Lower lobe of right lung (tissue), 2 donors: ENCODE measurements at places on chromosomes 7 and 10.

DNA sequence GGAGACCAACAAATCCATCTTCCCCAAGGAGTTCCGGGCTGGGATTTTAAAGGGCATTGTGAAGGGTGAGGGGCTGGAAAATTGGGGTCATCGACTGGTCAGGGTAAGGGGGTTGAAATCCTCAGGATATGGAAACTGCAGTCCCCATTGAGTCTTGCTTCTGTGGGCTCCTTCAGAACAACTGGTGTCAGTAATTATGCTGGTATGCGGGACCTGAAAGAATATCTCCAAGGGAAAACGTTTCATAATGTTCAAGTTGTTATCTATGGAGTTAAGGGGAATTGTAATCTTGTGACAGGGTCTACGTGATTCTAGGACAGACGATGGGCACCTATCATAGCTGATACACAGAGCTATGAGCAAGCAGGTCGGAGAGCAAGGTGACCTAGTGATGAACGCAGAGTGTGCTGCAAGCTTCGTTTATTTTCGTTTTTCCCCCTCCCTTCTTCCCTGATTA lies 494 bp upstream of the RHBDD2 start:
- peaks cover 31% of the 10 kb centered on the region for H3K36me3 ChIP-seq
- H3K27ac ChIP-seq = peak overlapping the region; percentile 91
- no peaks in the 10 kb centered on the region for H3K27me3 ChIP-seq
- peak overlapping the region; percentile 93 for H3K4me3 ChIP-seq
- no peak for DNase-seq
- H3K4me1 ChIP-seq = peaks cover 37% of the 10 kb centered on the region

- no peaks in the 10 kb centered on the region for H3K27me3 ChIP-seq
- DNase-seq = no peak
- H3K4me3 ChIP-seq = no peak overlapping the region
- peak overlapping the region; percentile 6 for H3K27ac ChIP-seq
- H3K4me1 ChIP-seq = peaks cover 58% of the 10 kb centered on the region
- no peaks in the 10 kb centered on the region for H3K36me3 ChIP-seq
Measured at GRCh38 chr7:112159351-112159750, 46.8 kb downstream of the DOCK4 start.

GRCh38 chr10:44466236-44466635 lies 81.3 kb upstream of the CXCL12 start:
- H3K27me3 ChIP-seq = peaks cover 3% of the 10 kb centered on the region
- H3K36me3 ChIP-seq = no peaks in the 10 kb centered on the region
- no peak for DNase-seq
- H3K4me1 ChIP-seq = no peaks in the 10 kb centered on the region

- peak; percentile 53 for DNase-seq
- peak overlapping the region; percentile 72 for H3K27ac ChIP-seq
- H3K4me3 ChIP-seq = peak overlapping the region; percentile 52
- peaks cover 5% of the 10 kb centered on the region for H3K27me3 ChIP-seq
Measured at GRCh38 chr7:134891262-134891695, 95.0 kb upstream of the AGBL3 start.

DNA sequence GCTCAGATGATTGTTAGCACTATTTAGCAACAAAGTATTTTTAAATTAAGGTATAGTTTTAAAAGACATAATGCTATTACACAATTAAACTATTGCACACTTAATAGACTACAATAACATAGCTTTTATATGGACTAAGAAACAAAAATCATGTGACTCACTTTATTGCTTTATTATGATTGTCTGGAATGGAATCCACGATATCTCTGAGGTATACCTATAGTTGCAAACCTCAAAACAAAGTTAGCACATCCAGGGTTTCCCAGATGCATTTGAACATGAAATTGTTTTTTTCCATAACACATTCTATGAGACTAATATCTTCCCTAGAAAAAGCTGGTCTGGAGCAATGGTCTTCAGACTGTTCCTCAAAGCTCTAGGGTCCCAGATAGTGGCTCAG lies 18.3 kb upstream of the RPEL1 start:
- no peaks in the 10 kb centered on the region for H3K36me3 ChIP-seq
- H3K27me3 ChIP-seq = no peaks in the 10 kb centered on the region
- H3K4me1 ChIP-seq = peaks cover 20% of the 10 kb centered on the region
- H3K27ac ChIP-seq = no peak overlapping the region
- no peak for DNase-seq

- DNase-seq = no peak
- H3K4me1 ChIP-seq = peaks cover 14% of the 10 kb centered on the region
- no peaks in the 10 kb centered on the region for H3K36me3 ChIP-seq
Measured at GRCh38 chr10:103859161-103860086, 4.0 kb upstream of the SH3PXD2A start.

DNA sequence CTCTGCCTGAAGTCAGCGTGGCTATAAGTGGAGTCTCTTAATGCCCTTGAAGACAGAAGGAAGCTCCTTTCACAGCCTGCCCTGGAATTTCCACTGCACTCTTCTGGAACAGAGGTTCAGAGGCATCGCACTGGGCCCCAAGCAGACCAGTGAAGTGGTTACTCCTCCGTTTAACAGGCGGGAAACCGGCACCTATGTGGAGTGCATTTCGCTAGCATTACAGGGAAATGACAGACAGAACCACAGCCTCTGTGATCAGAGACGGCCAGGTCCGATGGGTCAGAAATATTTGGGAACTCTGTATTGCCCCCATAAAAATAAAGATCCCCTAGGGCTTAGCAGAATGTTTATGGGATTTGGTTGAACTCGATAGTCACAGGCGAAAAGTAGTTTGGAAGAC lies 406.9 kb upstream of the PRKCQ start:
- no peak overlapping the region for H3K4me3 ChIP-seq
- H3K36me3 ChIP-seq = no peaks in the 10 kb centered on the region
- no peak for DNase-seq
- H3K27me3 ChIP-seq = no peaks in the 10 kb centered on the region

DNA sequence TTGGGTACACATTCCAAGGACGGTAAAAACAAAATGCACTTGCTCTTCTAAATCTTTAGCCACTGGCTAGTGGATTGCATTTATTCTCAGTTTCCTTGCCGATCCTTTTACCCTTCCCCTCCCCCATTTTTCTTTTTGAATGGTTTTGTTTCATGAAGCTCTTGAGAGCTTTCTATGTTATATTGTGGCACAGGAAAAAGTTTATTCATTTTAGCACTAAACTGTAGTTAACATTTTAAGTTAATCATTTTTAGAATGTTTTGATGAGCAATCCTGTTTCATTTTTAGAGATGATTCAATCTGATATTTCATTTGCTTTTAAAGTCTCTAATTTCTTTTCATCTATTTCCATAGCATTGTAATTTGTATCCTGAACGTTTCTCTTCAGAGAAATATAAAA lies 24.0 kb downstream of the ZEB1 start:
- no peak for DNase-seq
- no peaks in the 10 kb centered on the region for H3K27me3 ChIP-seq
- H3K4me1 ChIP-seq = peaks cover 13% of the 10 kb centered on the region
- no peaks in the 10 kb centered on the region for H3K36me3 ChIP-seq
- no peak overlapping the region for H3K27ac ChIP-seq
- H3K4me3 ChIP-seq = no peak overlapping the region

DNA sequence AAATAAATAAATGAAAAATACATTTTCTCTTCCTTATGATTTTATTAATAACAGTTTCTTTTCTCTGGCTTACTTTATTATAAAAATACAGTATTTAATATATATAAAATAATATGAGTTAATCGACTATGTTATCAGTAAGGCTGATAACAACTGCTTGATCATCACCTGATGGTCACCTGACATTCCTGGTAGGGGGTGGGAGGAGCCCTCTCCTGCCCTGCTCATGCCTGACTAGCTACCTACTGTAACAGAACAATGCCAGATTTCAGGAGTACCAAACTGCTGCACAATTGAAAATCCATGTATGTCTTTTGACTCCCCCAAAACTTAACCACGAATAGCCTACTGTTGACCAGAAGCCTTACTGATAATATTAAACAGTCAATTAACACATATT lies 1.3 kb upstream of the APBB1IP start:
- peaks cover 12% of the 10 kb centered on the region for H3K27me3 ChIP-seq
- no peaks in the 10 kb centered on the region for H3K36me3 ChIP-seq
- H3K27ac ChIP-seq = no peak overlapping the region
- DNase-seq = no peak

DNA sequence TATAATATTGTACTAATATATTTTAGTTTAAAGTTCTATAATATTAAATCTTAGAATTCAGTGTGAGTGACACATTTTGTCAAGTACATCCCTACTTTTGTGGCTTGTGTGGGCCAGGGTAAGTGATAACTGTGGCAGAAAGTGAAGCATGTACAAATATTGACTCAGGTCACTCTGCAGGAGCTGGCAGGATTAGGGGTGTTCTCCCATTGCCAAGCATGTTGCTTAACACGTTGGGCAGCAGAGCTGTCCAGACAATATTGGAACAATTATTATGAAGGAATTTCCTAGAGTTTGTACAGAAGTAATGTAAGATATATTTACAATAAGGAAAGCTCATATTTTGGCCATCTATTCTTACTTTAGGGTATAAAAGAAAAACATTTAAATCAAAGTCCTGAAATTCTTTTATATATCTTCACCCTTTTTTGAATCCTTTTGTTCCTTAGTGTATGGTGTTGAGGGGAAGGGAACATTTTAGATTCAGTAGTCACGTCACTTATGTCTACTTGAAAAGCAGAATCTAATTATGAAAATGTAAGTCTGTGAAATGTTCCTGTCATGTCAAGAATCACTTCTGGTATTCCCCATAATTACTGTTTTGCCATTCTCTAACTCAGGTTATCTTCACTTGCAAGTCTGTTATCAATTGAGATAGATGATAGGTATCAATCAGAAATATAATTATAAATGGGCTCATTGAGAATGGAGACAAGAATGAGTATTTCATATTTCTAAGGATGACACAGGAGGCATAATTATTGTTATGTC lies 4.0 kb downstream of the HDAC9 start:
- peaks cover 16% of the 10 kb centered on the region for H3K4me1 ChIP-seq
- no peak for DNase-seq
- no peak overlapping the region for H3K4me3 ChIP-seq
- no peaks in the 10 kb centered on the region for H3K36me3 ChIP-seq
